ENCODE measurements at places on chromosomes 4 and X.

GRCh38 chrX:123964156-123964834 is 2.8 kb downstream of the STAG2 start:
- no peak for DNase-seq

GRCh38 chr4:123102897-123103471 is 180.6 kb upstream of the NUDT6 start:
- DNase-seq, result no peak

- no peak for DNase-seq
These were observed 15.8 kb downstream of the ART3 start for GRCh38 chr4:76090241-76090691.

DNA sequence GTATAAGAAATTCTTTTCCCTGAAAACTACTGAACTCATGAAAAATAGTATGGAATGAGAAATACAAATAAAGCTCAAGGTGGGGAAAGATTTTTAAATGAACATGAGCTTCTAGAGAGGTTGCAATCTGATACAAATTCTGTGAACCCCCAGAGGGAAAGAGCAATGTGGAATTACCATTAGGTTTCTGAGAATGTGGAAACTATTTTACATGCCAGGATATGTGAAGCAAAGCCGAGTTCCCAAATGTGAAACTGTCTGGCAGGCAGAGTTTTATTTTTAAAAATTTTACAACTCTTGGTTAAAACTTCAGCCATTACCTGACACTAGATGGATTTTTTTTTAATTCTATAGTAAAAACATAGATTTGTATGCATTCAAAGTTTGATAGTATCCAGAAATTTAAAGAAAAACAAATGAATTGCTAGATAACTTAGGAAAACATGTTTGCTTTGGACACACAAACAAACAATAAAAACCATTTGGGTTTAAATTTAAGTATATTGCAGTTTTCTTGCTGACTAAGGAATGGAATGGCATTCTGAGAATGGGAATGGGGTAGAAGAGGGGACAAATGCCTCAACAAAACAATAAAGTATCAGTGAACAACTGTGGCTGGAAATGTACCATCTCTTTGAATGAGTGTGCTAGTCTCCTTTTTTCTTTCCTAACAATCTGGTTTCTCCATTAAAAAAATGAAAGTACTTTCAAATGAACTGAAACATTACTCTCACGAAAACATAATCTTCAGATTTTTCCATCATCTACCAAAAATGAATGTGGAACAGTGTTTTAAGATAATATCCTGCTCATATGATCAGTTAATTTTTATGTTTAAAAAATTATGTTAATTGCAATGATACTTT is 99.6 kb downstream of the PCDH18 start:
- no peak for DNase-seq

DNA sequence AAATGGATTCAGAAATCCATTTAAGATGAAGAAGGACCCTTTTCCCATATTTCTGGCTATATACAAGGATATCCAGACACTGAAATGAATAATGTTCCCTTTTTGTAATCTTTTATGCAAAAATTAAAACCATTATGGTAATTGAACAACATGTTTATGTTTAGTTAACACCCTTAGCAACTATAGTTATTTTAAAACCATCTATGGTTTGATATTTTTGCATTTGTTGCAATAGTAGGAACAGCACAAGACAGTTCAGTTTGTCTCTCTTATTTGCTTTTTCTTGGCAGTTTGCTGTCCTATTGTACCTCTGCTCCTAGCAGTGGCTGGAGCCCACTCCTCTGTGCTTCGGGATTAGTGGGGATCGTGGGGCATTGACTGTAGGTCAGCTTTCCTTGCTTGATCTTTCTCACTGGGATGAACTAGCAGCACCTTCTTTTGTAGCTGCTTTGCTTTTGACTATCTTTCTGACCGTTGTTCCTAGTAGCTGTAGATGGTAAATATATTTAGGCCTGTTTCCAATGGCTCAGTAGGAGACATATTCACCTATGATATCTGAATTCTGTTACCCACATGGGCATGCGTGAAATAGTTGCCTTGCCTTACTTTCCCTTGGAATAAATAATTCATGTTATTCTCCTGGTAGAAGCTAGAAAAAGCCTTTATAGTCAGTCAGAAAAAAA is 12.8 kb downstream of the HTT start:
- DNase-seq, result no peak

DNA sequence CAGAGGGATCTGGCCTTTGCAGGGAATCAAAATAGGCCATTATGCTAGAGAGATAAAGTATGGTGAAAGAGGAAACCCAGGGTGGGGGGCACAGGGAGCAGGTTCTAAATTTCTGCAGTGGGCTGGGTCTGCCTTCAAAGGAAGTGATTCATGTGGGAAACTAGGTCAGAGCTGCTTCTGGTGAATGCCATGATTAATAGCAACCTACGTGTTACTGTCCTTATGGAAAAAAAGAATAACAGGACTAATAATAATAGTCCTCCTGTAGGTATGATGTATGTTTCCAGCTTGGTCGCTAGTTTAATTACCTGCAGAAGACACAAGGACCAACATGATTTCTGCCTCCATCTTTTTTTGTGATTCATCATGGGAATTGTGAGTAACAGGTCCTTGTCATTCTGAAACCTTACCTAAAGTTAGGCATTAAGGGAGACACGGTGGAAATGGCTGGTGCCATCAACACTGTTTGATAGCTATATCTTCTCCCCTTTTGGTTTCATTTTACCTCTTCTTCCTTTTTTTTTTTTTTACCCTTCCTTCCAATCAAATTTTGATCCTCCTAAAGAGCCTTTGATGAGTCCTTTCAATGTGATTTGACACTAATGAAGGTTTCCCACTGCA is 180.4 kb downstream of the CPEB2 start:
- no peak for DNase-seq

DNA sequence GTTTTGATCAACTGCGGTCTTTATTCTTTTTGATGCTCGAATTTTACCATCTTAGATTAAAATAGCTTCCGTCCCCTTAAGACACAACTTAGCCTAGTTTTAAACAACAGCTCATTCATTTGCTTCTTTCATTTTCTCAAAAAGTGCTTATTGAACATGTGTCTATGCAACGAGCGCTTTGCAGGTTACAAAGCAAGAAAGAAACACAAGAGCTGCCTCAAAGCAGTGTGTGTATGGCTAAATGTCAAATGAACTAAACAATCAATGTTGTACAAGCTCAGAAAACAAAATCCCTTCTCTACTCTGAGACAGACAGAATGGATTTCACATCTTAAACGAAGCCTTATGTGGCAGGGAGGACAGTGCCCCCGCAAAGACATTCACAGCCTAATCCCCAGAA is 61.0 kb downstream of the EVC2 start:
- DNase-seq, result no peak

GRCh38 chrX:139890991-139891700 is 41.7 kb downstream of the ATP11C start:
- DNase-seq, result no peak

GRCh38 chr4:169348541-169348940 is 77.8 kb upstream of the SH3RF1 start:
- no peak for DNase-seq

- DNase-seq, result no peak
These were observed 69.2 kb downstream of the PRDM5 start for GRCh38 chr4:120853161-120853935.

DNA sequence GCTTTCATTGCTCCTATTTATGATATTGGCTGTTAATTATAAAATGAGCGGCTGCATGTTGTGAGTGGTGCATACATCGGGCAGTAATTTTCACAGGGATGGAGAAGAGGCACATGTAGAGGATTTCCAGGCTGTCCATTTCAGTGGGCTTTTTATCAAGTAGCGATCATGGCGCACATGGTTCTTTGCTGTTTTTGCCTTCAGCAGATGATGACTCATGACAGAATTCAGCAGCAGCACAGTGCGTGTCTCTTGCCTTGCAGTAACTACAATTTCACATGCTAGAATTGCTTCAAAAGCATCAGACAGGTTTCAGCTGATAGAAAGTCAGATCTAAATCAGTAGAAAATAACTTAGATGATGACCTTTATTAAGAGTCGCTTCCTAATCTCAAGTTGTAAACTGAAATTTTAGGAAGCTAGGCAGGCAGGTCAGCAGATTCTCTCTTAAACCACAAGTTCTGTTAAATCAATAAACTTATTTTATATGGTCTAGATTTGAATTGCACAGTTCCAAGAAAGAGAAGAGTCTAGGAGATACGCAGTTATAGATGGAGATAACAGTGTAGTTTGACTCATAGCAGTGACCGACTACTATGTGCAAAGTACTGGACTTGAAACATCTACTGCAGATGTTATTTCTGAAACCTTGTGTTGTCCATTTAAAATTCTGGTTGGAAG is 35.8 kb downstream of the LRP2BP start:
- DNase-seq, result no peak

- no peak for DNase-seq
These were observed 87.9 kb downstream of the ATP10D start for GRCh38 chr4:47572981-47573380.

DNA sequence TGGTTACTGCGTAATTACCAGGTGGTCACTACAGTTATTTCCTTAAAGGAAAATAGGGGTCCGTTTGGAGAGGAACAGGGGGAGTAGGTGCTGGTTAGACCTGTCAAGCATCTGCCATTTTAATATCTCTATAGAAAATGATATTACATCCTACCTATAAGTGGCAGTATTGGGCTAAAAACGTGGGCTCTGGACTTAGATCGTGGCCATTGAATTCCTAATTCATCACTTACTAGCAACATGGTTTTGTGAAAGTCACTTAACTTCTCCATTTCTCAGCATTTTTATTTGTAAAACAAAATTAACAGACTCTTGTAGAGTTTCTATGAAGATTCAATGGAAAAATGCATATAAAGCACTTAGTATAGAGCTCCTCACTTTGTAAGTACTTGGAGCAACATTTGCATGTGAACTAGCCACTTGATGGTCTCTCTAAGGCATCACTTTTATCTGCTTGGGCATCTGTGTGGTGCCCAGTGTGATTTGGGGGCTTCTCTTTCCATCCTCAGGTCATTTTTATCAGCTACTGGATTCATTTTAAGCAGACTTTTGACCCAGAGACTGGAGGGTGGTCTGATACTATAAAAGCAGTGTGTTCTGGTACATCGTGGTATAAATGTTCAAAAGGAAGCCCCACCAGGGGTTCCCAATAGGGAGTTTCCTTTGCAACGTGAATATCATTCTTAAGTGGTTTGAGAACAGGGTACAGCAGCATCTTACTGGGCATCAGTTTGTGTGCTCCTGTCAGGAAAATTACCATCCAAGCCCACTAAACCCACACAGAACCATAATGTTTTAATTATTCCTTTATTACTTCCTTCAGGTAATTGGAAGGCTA is 42.7 kb upstream of the RASSF6 start:
- DNase-seq, result no peak

DNA sequence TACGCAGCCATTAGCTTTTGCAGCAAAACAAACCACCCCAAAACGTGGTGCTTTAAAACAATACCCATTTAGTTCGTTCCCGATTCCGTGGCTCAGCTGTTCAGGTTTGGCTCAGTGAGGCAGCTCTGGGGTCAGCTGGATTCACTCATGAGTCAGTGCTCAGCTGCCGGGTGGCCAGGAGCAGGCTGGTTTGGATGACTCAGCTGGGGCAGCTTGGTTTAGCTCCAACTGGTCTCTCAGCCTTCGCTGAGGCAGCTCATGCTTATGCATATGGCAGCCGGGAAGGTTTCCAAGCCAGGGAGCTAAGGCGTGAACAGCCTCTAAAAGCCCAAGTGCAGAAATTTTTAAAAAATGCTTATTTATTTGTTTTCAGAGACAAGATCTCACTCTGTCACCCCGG is 13.3 kb upstream of the CD99 start:
- DNase-seq, result no peak

DNA sequence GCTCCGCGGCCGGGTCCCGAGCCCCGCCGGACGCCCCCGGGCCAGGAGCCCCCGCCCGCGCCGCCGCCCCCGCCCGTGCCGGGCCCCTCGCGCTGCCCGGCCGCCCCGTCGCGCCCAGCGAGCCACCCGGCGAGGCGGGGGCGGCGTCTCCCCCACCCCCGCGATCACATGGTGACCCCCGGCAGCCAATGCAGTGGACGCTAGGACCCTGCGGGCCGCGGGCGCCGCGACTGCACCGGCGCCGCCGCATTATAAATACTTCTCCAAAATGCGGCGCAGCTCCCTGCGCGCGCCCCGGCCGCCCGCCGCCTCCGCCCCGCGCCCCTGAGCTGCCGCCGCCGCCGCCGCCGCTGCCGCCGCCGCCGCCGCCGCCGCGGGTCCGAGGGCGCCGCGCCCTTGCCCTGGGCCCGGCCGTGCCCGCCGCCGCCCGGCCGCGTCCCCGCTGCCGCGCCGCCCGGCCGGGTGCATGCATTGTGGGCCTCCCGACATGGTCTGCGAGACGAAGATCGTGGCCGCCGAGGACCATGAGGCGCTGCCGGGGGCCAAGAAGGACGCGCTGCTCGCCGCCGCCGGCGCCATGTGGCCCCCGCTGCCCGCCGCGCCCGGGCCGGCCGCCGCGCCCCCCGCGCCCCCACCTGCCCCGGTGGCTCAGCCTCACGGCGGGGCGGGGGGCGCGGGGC is at the start of gene NAT8L:
NAT8L (plus strand) TSS at position 282 of the 680 bp plus-strand sequence; CDS start at position 467, 185 bp downstream.
- DNase-seq, result no peak

- no peak for DNase-seq
These were observed 22.4 kb upstream of the F9 start for GRCh38 chrX:139508099-139508498.

GRCh38 chr4:109826719-109827118 is 1.1 kb upstream of the RRH start:
- no peak for DNase-seq

DNA sequence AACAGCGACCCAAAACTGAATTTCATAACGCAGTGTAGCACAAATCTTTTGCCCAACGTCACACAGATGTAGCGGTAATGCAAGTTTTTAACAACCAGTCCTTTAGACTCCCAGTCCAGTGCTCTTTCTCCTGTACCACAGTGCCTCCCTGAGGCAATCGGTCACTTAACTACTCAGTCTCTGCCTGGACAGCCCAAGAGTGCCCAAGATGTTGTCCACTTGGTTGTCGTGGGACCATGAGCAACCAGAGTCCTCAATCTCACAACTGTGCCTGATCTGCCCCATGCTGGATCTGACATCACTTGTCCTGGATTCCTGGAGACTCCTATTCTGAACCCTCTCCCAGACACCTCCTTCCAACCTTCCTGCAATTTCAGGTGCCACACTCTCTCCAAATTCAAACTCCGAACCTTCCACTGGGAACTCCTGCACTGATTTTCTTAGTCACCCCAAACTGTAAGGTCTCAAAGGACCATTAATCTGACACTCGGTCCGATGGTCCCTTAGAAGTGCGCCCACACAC is 702 bp downstream of the MMGT1 start:
- DNase-seq, result no peak

DNA sequence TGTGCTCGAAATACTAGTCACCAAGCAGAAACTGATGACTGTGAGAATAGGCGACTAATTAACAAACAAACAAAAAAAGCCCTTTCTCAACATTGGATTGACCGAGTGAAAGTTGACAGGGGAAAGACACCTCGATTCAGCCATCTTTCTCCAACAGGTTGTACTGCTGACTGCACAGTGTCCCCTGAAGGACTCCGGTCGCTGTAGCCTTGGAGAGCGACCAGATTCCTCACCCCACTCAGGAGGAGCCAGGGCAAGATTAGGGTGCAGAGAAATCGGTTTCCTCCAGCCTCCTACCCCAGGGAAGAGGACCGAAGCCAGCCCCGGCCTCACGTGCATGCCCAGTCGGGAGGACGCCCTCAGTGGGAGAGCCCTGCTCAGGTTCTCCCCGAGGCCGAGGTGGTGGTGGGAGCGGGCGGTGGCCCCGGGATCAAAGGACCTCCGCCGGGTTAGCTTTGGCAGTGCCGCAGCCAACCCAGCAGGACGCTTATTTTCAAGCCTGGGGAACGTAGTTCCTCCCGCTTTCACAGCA is 1.1 kb upstream of the RAP1GDS1 start:
- DNase-seq, result peak; percentile 11
